Germinal center (tissue), 1 donor: ENCODE measurements at places on chromosomes 3 and 15.

DNA sequence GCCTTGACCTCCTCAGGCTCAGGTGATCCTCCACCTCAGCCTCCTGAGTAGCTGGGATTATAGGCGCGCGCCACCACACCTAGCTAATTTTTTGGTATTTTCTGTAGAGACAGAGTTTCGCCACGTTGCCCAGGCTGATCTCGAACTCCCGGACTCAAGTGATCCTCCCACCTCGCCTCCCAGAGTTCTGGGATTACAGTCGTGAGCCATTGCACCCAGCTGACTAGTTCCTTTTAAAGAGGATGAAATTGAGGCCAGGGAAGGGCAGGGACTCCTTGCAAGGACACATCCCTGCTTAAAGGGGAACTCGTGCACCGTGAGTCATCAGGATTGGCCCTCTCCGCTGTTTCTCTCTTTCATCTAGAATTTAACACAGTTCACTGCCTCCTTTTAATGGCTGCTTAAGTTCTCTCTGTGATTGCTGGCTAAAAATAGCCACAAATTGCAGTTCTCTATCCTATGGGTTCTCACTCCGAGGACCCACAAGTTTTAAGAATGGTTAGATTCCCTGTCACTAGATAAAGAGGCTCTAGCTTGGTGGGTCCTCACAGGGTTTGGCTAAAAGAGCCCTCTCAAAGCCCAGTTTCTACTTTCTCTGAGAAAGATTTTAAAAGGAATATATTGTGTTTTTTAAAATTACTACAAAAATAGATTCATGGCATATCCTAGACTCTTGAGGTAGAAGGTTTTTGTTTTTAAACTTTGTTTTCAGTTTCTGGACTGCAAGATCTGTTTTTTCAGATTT lies 1.4 kb downstream of the CRTAP start:
- no peak for DNase-seq

GRCh38 chr15:90232196-90232595 lies 1.5 kb downstream of the CIB1 start:
- no peak for DNase-seq

DNA sequence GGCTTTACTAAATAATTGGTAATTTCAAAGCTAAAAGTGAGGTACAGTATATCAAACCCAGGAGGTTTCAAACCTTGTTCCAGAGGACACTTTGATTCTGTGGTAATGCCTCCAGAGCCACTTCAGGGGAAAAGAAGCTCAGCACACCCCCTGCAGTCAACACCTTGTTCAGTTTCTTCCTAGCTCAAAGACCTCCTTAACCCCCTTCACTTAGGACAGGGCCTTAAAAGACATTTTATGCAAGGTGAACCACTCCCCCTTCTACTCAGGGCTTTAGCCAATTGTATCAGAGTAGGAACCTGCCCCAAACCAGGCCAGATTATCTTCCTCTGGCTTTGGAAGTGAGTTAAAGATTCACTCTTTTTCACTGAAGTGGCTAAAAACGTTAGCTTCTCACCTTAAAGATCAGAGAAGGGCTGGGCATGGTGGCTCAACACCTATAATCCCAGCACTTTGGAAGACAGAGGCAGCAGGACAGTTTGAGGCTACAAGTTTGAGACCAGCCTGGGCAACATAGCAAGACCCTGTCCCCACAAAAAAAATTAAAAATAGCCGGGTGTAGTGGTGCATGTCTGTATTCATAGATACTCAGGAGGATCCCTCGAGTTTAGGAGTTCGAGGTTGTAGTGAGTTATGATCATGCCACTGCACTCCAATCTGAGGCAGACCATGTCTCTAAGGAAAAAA lies 3.4 kb downstream of the DENND6A start:
- DNase-seq, result no peak

DNA sequence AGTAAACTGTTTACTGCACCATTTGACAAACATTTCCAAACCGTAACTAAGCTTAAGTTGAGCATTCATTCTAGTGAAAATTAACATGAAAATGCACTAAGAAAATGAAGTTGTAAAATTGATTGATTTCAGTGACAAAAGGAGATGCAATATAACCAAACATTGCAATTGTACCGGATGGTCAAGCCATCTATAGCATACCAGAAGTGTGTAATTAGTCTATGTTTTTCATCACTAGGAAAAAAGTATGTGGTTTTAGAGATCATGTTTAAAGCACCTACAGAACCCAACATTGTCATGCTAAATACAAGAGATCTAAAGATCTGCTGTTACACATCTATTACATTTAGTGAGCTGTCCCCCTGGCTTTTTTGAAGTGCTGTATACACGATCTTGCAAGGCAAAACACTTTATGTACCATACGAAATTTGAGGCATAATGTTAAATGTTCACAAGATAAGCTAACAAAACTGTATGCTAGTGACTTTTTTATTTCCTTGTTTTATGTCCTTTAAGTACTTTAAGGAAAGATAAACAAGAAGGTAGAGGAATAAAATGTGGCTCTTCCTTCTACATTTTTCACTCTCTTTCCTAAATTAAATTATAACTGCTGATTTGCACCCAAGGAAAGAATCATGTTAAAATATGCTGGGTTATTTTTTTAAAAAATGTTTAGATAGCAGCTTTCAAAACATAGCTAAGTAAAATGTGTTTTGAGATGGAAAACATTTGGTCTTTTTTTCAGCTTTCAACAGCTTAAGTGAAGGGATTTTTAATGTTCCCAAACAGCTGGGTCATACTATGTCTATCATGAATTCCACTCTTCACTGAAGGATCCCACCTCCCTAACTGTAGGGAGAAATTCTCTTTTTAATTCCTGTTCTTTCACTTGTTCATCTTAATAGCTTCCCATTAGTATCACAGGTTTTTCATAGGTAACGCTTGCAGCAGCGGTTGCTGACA lies 498.0 kb downstream of the MECOM start:
- no peak for DNase-seq

DNA sequence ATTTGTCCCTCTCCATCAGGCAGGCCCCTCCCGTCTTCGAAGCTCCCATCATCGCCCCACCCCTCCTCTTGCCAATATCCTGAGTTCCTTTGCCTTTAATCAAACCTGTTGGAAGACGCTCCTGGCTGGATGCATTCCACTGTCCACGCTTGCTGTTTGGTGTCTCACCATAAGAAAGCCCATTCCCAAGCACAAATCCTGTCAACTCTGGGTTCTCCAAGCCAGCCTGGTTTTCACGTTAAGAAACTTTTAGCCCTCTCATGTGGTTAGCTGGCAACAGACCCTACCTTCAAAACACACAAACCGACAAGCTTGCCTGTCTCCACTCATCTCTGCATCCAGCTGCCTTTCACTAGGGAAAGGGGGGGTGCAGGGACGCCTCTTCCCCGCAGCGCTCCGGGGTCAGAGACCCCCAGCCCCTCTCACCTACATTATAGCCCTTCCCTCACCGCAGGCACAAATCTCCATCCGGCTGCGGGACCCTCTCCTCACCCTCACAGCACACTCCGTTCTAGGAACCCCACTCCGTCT lies 1.1 kb downstream of the GORASP1 start:
- no peak for DNase-seq

- no peak for DNase-seq
These were observed 50.6 kb upstream of the RASA2 start for GRCh38 chr3:141436180-141436579.

GRCh38 chr3:100634493-100635272 lies 25.3 kb downstream of the ADGRG7 start:
- no peak for DNase-seq

- DNase-seq, result no peak
These were observed 636.3 kb upstream of the BCHE start for GRCh38 chr3:166473501-166473900.

- no peak for DNase-seq
These were observed 90.8 kb downstream of the SLCO3A1 start for GRCh38 chr15:91944331-91944730.

DNA sequence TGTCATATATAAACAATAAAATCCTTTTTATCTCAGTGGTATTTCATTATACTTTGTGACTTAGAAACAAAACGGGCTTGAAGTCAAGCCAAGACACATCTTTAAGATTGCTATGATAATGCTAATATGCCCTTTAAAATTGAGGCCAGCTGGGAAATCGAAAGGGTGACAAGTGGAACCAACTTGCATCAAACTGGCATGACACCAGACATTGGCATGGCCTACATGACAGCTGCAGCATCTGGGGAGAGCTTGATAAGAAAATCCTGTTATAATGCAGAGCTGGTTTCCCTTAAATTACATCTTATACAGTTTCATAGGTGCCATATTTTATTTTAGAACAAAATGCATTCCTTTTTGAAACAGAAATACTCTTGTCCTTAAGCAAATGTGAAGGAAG lies 325.2 kb downstream of the ZBBX start:
- DNase-seq, result no peak

- DNase-seq, result no peak
These were observed 6.0 kb downstream of the PHLDB2 start for GRCh38 chr3:111864821-111865656.

DNA sequence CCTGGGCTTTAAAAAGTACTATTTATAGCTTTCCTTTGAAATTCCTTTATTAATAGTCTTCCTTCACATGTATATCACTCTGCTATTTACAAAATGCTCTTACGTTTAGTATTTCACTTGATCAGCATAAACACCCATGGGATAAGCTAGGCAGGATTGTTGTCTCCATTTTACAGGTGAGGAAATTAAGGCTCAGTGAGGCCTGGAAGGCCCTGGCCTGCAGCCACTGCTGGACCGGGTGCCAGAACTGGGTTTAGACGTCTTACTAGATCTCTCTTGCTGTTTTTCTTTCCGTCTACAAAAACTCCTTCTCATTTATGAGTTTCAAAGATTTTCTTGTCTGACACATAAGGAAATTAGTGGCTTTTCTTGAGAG lies 236.4 kb downstream of the LPP start:
- no peak for DNase-seq

GRCh38 chr15:74889390-74889882 lies 406 bp upstream of the MPI start:
- no peak for DNase-seq

GRCh38 chr3:143247073-143247472 lies 127.5 kb downstream of the CHST2 start:
- no peak for DNase-seq

GRCh38 chr3:30628901-30629590 lies 22.6 kb downstream of the TGFBR2 start:
- DNase-seq, result no peak

DNA sequence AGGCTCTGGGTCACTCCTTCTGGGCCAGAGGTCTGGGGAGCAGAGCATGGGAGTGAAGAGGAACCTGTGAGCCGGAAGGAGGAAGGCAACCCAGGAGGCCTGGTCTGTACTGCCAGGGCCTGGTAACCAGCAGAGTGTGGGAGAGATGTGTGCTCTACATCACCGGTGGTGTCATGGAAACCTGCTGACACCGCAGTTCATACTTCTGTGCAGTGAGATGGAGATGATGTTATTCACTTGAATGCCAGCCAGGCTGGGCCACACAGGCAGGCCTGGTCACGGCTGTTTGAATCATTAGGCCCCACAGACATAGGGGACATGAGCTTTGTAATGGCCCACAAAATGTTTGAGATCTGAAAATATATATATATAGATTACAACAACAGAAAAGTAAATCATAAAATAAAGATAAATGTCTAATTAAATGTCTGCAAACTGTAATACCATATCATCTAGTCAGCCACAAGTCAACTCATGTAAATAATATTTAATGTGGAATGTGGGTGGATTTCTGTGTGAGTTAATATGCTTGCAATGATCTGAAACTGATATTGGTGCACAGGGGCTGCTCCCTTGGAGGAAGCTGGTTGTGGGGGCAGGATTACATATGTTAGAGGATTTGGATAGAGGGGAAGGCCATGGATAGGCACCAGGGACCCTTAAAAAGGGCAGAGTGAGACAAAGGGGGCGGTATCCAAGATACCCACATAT lies 108.5 kb upstream of the PFN2 start:
- DNase-seq, result no peak

DNA sequence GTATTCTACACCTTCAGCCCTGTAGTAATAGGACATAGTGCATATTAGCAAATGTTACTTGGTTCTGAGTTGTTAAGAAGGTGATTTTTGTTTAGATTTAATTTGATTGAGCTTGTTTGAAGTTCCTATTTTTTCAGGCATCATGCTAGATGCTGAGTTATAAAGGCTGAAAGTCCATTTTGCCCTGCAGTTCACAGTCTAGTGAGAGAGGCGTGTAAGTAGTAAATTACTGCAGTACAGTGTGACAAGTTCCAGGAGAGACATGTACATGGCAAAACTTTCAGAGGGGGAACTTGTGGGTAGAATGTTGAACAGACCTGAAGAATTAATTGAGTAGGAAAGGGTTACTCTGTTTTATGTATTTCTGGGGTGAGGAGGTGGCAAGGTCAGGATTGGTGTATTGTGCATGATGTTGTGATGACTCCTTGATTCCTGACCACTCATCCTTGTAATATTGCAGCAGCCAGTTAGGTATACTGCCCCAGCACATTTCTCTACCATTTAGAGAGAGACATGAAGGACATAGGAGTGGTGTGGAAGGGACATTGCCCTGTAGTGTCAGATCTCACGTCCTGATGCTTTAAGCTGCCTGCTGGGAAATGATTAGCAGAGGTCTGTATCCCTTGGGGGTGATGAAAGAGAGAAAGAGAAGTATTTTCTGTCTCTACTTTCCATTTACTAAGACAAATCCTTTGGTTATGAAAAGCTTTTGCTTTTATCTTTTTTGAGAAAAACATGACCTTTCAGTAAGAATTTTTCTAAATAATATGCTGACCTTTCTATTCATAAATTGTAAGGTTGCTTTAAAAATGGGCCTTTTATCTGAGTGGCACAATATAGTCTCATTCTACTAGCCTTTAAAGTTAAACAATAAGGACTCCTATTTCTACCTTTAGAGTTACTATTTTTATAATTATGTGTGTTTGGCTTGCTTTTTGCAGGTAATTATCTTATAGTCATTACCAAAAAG lies 16.9 kb downstream of the SACM1L start:
- DNase-seq, result no peak

- DNase-seq, result no peak
These were observed 2.3 kb upstream of the TEX264 start for GRCh38 chr3:51668756-51669155.

- DNase-seq, result no peak
These were observed 2.1 kb upstream of the ALAS1 start for GRCh38 chr3:52195823-52196331.

DNA sequence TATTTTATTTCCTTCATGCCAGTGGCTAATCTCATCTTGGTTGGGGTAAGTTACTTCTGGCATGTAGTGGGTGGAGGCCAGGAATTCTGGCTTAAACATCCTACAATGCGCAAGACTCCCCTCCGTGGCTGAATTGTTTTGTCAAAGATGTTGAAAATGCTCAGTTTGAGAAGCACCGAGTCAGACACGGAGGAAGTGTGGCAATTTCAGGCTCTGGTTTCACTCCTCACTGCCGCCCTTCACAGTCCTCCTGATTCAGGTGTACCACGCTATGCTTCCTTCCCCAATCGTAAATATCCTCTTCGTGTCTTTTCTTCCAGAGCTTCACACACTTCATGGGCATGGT lies 150.7 kb downstream of the OPA1 start:
- DNase-seq, result peak; percentile 13

GRCh38 chr15:25175789-25176615 lies 221.2 kb downstream of the SNRPN start:
- no peak for DNase-seq

GRCh38 chr3:196320137-196320536 lies 2.1 kb upstream of the DYNLT2B start:
- DNase-seq, result no peak
